ENCODE measurements at places on chromosomes 6 and 20.

DNA sequence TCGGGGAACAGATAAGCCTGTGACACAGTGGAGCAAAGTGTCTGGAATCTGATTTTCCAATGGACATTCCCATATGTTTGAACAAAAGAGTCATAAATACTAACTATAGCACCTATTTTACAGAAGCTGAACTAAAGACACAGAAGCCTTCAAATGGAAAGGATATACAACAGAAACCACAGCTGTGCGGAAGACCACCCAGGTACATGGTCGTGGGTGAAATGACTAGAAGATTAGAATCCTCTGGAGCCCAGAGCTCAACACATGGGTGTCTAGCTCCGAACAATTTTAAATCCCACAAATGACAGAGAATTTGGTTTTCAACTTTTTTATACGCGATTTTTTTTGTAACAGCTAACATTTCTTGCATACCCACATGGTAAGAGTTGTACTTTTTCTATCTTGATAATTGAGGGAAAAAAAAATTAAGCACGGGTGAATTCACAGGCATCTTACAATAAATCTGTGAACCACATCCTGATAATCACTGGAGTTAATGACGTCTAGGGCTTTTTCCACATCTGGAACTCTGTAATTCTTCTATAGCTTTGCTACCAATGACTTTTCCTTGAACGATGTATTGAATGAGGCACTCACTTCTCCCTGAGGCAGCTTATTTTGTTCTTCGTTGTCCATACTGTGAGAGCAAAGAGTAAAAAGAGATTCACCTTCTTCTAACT, 271.1 kb upstream of the AGPAT4 start:
- no peak for DNase-seq

- DNase-seq: no peak
These were observed 207.4 kb downstream of the SOX4 start for GRCh38 chr6:21800948-21801438.

DNA sequence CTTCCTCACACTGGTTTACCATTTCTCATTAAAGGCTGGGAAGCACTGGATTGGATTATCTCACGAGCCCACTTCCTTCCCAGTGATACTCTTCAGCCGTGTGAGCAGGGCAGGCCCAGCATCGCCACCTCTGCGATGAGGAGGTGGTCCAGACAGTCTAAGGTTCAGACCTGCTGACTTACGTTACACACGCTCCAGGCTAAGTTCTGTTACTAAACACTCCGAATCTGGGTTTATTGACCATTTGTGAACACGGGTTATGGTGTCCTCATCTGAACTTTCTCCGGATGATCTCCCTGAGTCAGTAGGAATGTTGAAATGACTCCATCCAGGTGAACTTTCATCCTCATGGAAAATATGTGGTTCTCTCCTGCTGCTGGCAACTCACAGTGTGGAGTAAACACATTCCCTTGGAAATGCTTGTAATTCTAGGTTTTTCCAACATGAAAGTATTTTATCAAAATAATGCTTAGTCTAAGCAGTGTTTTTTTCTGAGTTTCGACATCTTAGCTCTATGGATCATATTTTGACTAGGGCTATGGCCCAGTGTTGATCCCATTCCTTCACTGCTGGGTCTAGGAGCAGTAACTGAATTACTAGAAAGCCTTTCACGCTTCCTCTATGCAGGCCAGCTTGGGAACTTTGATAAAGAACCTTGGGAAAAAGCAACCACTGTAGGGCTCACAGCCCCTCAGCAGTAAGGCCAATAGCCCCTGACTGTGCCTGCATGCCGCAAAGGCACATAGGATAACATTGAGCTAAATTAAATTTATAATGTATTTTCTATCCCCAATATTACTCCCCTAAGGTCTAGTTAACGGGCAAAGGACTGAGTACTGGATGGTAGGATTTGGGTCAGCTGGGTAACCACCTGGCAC, 37.7 kb upstream of the PXDC1 start:
- no peak for DNase-seq

GRCh38 chr6:35489995-35490791, 6.7 kb downstream of the TEAD3 start:
- DNase-seq: no peak

- no peak for DNase-seq
These were observed 48.4 kb downstream of the MTFR2 start for GRCh38 chr6:136201732-136202131.

DNA sequence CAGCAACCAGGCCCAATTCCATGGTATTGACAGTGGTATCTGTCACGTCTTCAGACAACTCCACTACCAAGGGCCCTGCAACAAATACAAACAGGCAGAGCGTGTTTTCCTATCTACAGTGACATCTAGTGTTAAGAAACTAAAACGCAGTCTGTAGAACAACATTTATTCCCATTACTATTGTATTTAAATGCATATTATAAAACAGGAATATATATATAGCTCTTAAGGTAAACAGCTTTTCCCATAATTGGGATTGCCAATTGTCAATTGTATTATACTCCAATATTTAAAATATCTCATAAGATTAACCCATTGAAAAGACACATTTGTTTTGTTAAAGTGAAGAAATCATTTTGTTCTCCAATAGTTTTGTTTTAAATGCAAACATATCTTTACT, 97.2 kb downstream of the KIF16B start:
- no peak for DNase-seq

DNA sequence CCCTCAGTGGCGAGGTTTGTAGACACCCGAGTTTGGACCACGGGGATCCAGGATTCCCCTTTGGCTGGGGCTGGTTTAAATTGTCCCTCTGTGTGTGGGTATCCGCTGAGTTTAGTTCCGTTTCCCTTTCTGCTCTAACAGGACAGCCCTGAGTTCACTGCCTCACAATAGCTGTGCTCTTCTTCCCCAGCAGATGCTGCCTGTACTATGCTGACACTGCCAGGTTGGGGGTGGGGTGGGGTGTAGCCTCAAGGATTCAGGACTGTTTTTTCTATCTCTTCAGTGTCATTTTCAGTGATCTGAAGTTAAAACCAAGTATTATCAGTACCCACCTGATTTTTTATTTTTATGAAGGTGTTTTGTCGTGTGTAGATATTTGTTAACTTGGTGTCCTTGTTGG, 655.0 kb downstream of the COL12A1 start:
- DNase-seq: no peak

DNA sequence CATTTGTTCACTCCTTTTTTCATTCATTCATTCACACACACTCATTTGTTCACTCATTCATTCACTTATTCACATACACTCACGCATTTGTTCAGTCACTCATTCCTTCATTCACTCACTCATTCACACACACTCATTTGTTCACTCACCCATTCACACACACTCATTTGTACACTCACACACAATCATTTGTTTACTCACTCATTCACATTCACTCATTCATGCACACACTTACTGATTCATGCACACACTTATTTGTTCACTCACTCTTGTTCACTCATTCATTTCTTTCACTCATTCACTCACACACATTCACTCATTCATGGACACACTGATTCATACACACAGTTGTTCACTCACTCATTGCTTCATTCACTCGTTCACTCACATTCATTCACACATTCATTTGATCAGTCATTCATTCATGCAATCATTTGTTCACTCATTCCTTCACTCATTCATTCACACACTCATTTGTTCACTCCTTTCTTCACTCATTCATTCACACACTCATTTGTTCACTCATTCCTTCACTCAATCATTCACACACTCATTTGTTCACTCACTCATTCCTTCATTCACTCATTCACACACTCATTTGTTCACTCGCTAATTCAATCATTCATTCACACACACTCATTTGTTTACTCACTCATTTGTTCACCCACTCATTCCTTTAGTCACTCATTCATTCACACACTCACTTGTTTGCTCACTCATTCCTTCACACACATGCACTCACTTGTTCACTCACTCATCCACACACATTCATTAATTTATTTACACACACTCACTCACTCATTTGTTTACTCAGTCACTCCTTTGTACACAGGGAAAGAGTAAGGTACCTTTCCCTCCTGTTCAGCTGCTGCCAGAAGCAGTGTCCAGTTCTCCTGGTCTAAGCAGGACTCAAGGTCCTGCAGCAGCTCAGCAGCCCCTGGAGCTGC, 50.7 kb upstream of the BHLHE23 start:
- no peak for DNase-seq

All from anterior cingulate cortex (tissue), 58 donors.